Iris pigment epithelial cell (primary cell): ENCODE measurements at places on chromosomes 13 and 19.

DNA sequence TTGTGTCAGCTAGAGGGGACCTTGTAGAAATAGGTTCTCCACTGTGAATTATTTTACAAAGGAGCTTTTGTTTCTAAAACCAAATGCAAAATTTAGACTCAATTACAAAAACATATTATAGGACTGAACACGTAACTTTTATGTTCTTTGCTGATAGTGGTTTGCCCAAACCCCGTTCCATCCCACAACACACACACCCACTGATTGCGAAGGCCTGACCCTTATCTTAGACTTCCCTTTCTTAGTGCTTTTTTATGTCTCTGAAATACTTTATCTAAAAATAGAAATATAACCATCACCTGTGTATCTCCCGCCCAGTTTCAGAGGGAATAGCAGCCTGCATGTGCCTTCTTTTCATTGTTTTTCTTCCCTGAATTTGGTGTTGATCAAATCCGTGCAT, 13.0 kb downstream of the CCNA1 start:
- no peak for DNase-seq

- no peak for DNase-seq
Measured at GRCh38 chr13:43221611-43222010, 198.2 kb downstream of the DNAJC15 start.

DNA sequence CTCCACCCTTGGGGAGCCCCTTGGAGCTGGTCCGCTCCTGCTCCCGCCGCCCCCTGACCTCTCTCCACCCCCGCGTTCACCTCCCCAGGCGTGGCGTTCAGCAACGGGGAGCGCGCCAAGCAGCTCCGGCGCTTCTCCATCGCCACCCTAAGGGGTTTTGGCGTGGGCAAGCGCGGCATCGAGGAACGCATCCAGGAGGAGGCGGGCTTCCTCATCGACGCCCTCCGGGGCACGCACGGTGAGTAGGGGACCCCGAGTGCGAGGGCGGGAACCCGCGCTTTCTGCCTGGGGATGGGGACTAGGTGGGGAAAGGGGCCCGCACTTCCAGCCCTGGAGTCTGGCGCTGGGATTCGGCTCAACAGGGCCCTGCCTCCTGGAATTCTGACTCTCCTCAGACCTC, 1.7 kb downstream of the CYP2A13 start:
- DNase-seq, result no peak

DNA sequence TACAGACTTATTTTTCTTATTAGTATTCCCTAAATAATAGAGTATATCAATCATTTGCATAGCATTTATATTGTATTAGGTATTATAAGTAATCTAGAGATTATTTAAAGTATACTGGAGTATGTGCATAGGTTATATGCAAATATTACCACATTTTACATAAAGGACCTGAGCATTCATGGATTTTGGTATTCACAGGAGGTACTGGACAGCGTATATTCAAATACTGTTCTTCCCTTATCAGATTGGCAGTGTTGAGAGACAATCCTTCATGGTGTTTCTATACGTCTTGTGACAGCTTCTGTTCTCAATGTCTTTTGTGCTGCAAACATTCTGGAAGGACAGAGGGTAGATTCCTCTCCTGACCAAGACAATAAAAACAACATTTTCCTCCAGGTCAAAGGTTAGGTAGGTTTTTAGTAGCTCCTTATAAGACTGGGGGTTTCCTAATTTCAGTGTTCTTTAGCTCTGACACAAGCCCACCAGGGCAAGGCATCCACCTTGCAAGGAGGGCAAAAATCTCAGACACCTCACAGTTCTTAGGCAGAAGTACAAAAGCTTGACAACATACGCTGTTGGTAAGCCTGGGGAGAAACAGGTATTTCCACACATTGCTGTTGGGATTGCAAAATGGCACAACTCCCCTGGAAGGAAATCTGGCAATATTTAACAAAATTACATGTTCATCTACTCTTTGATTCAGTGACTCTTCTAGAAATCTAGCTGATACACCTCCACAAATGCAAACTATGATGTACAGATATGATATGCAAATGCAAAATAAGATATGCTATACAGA, 20.6 kb upstream of the PCCA start:
- DNase-seq, result no peak

GRCh38 chr19:18437491-18438330, at the start of gene ISYNA1:
Gene ISYNA1 (minus strand): TSS chr19:18438133. CDS start chr19:18437979, 154 bp downstream.
- peak; percentile 72 for DNase-seq

- peak; percentile 87 for DNase-seq
Measured at GRCh38 chr19:34480971-34481841, at the start of gene WTIP. Gene WTIP (plus strand): TSS chr19:34481758. CDS start chr19:34481975, 217 bp downstream.

- DNase-seq, result no peak
Measured at GRCh38 chr19:597406-598315, 8.0 kb downstream of the HCN2 start.

DNA sequence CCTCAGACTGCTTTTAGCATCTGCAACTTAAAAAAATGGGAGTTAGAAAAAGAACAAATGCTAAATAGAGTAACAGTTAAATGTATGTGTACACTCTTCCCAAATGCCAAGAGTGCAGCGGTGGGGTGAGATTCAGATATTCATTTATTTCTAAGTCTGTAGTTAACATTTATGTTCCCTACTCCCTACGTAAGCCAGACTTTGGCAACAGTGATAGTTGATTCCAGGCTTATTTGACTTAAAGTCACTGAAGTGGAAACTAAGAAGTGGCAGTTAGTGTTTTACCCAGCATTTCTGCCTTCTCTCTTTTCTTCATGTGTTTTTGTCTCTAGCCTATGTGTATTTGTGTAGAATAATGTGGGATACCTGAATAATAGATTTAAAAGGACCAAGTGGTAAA, 4.5 kb downstream of the MIR17HG start:
- DNase-seq, result no peak

- no peak for DNase-seq
Measured at GRCh38 chr19:41699231-41699967, 9.0 kb upstream of the CEACAM5 start.

- DNase-seq, result no peak
Measured at GRCh38 chr19:19033176-19033425, 216 bp downstream of the SUGP2 start.

DNA sequence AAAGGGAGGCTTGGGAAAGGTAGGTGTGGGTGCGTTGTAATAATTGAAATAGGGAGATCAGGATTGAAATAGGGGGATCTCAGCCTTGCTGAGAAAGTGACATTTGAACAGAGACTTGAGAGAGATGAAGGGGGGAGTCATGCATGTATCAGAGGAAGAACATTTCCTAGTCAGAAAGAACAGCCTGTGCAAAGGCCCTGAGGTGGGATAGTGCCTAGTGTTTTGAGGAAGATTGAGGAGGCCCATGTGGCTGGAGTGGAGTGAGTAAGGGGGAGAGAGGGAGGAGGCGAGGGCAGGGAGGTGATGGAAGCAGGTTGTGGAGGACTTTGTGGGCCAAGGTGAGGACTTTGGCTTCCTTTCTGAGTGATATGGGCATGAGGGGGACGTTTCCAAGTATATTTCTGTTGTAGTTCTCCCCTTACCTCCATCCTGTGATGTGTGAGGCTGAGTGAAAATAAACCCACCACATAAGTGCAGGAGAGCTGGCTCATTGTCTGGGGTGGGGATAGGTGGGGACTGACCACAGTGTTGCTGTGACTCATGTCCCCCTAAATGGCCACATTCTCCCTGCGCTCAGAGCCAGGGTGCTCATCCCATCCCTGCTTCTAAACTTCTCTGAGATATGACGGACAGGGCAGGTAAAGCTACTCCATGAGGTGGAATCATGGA, 17.8 kb downstream of the ACTL9 start:
- DNase-seq, result no peak

GRCh38 chr13:111187960-111188541, 72.9 kb downstream of the ARHGEF7 start:
- peak; percentile 72 for DNase-seq

GRCh38 chr13:97878431-97879375, 74.8 kb upstream of the IPO5 start:
- DNase-seq, result peak; percentile 25

DNA sequence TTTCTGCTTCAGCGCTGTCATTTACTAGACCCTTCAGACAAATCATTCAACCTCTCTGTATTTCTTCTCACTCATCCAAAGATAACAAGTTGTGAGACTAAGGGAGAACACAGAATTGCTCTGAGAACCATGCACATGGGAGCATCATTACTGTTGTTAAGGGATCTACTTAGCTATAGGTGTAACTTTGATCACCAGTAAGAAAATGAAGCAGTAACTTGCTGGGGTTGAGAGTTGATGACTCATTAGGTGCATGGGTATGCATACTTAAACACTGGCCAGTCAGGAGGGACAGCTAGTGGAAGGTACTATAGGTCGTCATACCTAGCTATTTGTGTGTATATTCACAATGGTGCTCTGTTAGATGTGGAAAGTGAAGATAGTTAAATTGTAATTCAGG, 61.5 kb downstream of the B3GLCT start:
- no peak for DNase-seq

GRCh38 chr13:111304041-111304544, 16.3 kb upstream of the TEX29 start:
- DNase-seq, result no peak

DNA sequence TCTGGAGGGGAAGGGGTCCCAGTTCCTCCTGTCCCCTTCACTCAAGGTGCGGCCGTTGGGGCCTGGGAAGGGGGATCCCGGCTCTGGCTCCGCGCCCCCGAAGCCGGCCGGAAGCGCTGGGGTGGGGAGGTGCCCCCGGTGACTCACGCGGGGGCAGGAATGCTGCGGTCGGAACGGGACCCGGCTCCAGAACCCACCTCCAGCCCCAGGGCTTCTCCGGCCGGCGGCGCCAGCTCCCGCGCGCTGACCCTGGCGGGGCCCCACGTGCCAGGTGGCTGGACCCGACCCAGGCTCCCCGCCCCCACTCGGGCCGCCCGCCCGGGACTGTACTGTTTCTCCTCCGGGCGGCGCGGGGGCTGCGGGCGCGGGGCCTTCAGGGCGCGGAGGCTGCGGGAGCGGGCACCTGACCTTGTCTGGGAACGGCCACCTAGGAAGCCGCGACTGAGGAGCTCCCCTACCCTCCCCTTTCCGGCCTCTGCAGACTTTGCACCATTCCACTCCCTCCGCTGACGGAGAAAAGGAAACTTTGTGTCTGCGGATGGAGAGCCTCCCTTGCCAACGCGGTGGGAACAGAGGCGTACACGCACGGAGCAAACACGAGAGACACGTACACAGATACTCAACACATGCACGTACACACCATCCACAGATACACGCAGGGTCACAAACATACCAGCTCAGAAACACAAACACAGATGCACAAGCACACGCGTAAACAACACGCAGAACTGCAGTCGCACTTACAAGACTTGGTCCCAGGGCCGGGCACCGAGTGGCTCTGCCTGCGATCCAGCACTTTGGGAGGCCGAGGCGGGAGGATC, 7.2 kb downstream of the AXL start:
- peak; percentile 84 for DNase-seq

GRCh38 chr19:6543866-6544347, 13.1 kb downstream of the TNFSF9 start:
- no peak for DNase-seq

- no peak for DNase-seq
Measured at GRCh38 chr13:50664951-50665350, 178.5 kb downstream of the DLEU7 start.

DNA sequence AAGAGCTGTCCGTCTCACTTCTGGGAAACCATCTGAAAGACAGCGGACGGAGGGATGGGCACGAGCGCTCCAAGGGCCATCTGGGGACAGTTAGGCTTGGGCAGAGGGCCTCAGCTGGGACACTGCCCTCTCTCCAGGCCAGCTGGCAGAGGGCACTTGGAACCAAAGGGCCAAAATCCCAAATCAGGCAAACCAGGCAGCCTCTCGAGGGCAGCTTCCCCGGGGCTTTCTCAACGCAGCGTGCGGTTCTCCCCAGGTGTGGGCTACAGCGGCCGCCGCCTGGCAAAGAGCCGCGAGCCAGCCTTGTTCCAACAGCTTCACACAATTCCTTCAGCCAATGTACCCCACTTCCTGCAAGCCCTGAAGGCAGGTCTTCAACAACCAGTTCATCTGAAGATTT, 5.0 kb downstream of the MLLT1 start:
- DNase-seq, result no peak

DNA sequence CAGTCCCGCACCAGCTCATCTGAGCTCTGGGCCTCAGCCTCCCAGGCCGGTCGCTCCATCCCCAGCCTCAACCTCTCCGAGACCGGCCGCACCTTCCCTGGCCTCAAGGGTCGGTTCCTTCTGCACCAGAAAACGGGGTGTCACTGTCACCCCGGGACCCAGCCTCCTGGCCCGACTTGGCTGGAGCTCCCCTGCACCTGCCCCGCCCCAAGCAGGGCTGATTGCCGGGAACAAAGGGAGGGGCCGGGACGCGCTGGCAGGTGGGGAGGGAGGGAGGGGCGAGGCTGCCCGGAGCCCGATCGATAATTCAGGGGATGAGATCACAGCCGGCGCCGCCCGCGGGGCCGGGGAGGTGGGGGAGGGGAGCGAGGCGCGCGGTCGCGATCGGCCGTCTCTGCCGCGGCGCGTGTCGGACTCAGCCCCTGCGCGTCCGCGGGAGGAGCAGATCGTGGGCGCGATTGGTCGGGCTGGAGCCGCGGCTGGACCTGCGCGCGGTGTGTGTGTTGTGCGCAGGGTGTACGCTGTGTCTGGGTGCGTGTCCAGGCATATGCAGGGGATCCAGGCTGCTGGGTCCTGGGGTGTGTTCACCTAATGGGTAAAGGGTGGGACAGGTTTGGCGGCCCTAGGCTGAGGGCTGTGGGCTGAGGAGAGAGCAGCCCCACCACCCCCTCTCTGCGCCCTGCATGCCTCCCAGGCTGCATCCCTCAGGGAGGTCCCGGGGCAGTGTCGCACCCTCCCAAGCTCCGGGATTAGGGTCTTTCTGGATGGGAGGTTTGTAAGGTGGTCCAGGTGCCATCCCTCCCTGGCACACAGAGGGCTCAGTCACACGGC, 1.1 kb upstream of the SHC2 start:
- no peak for DNase-seq

DNA sequence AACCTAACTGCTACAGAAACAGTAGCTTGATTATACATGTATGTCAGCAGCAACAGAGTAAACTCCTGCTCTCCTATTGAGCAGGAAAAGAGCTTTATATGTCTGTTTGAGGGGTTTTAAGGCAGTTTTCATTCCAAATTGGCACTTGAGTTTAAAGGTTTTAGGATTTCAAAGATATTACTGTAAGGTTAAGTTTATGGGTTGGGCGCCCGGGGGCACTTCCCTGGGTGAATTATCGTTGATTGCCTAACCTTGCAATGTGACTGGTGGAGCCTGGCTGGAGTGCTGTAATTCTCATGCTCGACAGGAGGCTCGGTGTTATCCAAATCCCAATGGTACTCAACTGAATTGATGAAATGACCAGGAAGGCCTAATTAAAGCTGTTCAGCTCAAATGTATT, 1586.1 kb downstream of the OLFM4 start:
- DNase-seq, result no peak
